ENCODE measurements at places on chromosomes 12 and 14. TPM values are rescaled to one million over a fixed set of nuclear protein-coding genes. Genes with fewer than 3 reads are reported as not detected.

DNA sequence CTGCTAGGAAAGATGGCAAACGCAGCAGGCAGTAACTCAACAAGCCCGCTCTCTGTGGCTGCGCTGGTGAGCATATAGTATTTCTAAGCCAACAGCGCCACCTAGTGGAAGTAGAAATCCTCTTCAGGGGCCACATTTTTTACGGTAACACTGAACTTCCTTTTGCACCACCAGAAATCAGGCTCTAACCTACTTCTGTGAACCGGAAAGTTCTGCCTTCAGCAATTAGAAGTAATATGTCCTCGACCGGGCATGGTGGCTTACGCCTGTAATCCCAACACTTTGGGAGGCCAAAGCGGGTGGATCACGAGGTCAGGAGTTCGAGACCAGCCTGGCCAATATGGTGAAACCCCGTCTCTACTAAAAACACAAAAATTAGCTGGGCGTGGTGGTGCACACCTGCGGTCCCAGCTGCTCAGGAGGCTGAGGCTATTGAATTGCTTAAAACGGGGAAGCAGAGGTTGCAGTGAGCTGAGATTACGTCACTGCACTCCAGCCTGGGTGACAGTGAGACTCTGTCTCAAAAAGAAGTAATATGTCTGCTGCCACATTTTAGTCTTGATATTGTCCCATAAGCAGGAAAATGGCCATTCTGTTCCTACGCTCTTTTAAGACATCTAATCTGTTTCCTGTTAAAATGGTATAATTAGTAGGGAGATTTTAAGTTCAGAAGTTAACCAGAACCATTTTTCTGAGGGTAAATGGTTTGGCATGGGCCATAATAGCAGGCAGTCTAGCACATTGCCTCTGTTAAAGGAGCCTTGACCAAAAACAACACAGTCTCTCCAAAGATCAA, 26.8 kb downstream of the APOBEC1 start:
- DNase-seq = peak; percentile 77

- no peak for DNase-seq
Measured at GRCh38 chr14:99260587-99261551, 11.1 kb downstream of the BCL11B start.

DNA sequence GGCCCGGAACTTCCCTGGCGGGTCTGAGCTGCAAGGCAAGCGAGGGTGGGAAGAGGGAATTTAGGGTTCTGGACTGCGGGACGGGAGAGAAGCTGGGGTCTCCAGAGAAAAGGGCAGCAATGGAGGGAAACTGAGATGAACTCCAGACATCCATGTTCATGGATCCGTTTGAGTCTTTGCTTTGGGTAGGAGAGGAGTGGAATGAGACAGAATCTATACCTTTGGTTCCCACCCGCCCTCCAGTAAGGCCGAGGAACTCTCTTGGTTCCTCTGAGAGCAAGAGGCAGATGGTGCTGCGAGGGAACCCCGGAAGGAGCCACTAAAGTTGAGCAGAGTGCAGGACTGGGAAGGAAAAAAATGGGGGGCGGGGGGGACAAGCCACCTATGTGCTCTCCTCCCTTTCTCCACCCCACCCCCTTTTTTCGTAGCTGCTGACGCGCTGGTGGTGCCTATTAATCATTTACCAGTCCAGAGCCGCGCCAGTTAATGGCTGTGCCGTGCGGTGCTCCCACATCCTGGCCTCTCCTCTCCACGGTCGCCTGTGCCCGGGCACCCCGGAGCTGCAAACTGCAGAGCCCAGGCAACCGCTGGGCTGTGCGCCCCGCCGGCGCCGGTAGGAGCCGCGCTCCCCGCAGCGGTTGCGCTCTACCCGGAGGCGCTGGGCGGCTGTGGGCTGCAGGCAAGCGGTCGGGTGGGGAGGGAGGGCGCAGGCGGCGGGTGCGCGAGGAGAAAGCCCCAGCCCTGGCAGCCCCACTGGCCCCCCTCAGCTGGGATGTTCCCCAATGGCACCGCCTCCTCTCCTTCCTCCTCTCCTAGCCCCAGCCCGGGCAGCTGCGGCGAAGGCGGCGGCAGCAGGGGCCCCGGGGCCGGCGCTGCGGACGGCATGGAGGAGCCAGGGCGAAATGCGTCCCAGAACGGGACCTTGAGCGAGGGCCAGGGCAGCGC, 1.2 kb downstream of the SSTR1 start:
- no peak for DNase-seq

DNA sequence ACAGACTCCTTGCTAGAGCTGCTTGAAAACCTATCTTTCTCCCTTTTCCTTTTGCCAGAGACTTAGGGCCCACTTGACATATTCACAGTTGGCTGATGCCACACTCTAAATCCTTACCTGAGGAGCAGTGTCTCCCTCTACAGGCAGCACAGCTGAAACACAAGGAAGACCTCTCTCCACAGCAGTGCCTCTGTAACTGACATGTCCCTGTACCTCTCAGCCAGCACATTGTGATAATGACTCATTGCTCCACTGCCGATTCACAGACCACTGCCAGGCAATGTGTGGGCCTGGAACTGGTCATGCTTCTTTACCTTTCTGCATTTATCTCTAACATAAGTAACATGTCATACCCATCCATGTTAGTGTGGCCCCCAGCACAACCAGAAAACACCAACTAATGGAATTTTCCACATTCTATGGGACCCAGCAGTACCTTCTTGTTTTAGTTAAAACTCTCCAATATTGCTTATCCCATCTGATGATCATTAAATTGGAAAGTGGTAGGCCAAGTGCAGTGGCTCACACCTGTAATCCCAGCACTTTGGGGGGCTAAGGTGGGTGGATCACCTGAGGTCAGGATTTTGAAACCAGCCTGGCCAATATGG, 56.5 kb downstream of the GTF2A1 start:
- DNase-seq = peak; percentile 80

GRCh38 chr12:53809005-53809404, 57.2 kb upstream of the CISTR start:
- DNase-seq = no peak

DNA sequence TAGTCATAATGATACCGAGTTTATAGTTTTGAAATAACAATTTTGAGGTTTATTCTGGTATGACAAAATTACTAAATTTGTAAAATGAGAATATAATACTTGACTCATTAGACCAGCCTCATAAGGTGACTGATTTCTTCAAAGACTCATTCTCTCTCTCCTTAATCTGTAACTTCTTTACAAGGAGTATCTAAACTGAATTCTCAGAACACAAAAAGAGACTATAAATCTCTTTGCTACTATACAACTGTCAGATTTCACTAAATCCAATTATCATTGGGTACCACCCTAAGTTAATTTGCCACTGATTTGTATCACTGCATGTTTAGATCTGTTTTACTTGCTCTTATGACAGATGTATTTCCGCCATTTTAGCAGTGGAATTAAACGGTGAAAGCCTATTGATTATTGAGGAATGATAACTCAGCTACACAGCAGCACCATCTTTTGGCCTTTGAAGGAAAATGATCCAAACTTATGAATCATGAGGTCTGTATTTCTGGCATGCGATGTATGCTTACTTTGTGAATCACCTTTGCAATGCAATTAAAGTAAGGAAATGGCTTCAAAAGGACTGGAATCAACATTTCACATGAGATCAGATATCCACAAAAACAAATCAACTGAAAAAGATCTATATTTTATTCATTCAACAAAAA, 161.2 kb downstream of the RERGL start:
- DNase-seq = peak; percentile 65

DNA sequence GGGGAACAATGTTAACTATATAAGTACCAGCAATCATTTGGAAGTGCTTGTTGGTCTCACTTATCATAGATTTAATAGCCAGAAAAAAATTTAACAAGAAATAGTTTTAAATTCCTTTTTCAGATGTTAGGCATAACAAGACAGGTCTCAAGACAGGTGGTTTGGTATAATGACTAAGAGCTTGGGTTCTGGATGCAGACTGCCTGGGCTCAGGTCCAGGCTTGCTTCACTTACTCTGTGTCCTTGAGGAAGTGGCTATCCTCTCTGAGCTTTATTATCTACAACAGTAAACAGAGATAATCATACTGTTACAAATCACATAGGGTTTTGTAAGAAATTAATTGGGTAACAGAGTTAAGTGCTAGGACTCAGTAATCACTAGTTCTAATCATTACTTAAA, 338.0 kb upstream of the FLRT2 start:
- DNase-seq = no peak

DNA sequence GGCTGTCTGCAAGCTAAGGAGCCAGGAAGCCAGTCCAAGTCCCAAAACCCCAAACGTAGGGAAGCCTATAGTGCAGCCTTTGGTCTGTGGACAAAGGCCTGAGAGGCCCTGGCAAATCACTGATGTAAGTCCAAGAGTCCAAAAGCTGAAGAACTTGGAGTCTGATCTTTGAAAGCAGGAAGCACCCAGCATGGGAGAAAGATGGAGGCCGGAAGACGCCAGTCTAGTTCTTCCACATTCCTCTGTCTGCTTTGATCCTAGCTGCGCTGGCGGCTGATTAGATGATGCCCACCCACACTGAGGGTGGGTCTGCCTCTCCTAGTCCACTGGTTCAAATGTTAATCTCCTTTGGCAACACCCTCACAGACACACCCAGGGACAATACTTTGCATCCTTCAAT, 58.5 kb downstream of the CAPS2 start:
- DNase-seq = no peak

- DNase-seq = no peak
Measured at GRCh38 chr12:98807187-98807586, 162.1 kb downstream of the APAF1 start.

- peak; percentile 41 for DNase-seq
Measured at GRCh38 chr14:75401361-75401760, 26.5 kb upstream of the JDP2 start.

DNA sequence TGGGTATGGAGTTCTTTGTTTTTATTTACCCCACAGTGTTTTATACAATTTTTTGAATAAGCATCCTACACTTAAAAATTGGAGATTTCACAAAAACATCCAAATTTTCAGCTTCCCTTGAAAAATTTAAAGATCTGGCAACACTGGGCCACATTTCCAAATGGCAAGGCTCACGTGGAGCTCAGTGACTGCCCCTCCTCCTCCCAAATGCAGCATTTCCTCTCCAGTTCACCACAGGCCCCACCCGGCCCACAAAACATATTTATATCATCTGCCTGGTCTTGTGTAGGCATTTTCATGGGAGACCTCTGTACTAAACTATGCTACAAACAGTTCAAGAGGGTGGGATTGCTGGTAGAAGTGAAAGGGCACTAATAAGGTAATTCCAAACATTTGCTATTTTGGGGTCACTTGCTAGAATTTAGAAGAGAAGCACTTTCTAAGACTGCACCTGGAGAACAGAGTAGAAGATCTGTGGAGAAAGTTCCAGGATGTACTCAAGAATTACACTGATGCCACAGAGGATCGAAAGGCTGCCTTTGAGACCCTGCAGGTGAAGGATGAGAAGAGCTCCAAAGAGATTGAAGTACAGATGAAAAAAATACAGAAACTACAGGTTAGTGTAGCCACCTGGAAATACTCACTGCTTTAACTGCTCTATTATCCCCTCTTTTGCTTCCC, 7.3 kb downstream of the FKBP11 start:
- DNase-seq = no peak

- DNase-seq = no peak
Measured at GRCh38 chr12:107458163-107458562, 227.4 kb upstream of the PWP1 start.

DNA sequence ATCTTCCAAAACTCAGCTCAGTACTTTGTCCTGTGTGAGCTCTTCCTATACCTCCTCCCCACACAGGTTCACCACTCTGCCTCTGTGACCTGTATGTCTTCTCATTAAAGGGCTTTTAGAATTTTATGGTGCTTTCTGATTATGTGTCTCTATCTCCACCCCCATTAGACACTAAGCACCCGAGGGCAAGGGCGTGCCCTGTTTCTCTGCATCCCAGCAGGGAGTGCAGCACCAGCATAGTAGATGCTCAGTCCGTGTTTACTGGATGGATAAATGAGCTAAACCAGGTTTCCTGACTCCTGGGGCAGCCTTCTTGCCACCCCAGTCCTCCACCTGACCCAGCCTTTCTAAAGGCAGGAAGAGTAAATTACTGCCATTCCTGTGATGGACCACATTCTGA, 333.8 kb downstream of the CACNA1C start:
- no peak for DNase-seq

DNA sequence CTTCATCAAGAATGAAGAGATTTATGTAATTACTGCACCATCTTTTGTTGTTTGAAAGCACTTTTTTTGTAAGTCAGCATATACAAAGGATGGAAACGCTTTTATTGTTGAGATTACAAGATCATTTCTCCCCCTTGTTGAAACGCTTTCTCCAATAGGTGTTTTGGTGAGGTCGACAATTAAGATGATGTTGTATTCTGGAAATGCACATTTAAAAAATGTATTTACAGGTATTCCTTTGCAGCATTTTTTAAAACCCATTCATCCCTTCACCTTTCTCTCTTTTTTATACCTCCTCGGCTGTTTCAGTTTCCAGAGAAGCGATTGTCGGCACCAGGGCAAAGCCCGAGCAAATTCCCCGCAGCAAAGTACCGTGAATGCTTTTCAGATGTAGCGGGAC, 499.9 kb downstream of the VRK1 start:
- DNase-seq = no peak

KRT71 gene
- not detected for total RNA-seq

CNOT2 gene
- 152 TPM for total RNA-seq

TEAD4 gene
- total RNA-seq = 12.3 TPM

LHX5 gene
- total RNA-seq = 0.02 TPM

LRRC10 gene
- not detected for total RNA-seq

PLCZ1 gene
- total RNA-seq = not detected

AQP5 gene
- 0.25 TPM for total RNA-seq

RPGRIP1 gene
- not detected for total RNA-seq

TMEM179 gene
- not detected for total RNA-seq

Data from M059J (cell line).